GM23248 (cell line): ENCODE measurements at places on chromosomes 16 and 17. TPM values are rescaled to one million over a fixed set of nuclear protein-coding genes. Genes with fewer than 3 reads are reported as not detected.

DNA sequence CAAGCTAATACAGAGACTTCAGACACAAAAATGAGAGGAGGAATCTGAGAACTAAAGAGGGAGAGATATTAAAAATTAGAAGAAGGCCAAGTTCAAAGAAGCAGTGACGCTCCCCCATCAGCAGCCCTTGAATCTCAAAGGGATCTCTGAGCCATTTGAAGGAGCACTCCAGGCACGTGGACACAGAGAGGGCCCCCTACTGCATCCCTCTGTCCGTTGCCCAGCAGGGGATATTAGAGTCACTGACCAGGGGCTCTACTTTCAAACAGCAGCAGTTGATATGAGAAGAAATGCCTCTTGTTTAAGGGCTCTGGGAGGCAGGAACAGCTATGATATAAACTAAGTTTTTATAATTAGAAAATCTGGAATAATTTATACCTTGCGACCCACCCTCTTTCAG, 479.0 kb upstream of the SALL1 start:
- no peak for DNase-seq

GRCh38 chr17:36937001-36937958, at the start of gene LHX1:
Gene LHX1 (plus strand): TSS chr17:36937475. CDS start chr17:36938198, 723 bp downstream.
- DNase-seq = no peak

The PRSS36 gene
- total RNA-seq = 0.13 TPM in 1 of 2 replicates, not detected in the other

The PRPSAP1 gene
- 44.5 and 53.2 TPM in 2 replicates for total RNA-seq

DNA sequence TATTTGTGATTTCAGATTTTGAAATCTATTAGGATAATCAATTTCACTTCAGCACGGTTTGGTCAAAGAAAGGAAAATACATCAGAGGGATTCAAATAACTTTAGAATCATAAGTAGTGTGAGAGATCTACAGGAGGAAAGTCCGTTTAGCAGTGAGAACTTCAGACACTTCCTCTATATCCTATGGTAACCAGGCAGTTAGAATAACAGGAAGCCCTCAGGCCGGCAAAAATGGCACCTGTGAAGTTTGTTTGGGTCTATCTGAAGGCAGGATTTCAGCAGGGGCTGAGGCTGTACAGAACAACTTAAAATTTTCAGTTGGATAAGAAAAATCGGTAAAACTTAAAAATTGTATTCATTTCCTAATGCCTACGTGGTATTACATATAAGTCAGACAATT, 24.9 kb downstream of the KCNJ16 start:
- no peak for DNase-seq

The NGFR gene
- 0.25 and 0.43 TPM in 2 replicates for total RNA-seq

DNA sequence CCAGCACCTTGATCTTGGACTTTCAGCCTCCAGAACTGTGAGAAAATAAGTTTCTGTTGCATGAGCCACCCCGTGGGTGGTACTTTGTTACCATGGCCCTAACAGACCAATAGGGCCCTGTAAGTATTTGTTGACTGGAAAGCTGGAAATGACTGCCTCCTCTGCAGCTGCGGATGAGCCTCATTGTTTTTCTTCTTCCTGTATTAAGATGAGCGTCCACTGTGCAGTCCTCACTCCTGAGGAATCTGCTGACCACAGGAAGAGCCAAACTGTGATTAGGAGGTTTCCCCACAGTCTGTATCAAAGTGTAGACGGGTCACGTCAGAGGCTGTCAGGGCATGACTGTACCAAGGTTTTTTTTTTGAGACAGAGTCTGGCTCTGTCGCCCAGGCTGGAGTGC, 12.2 kb upstream of the AKTIP start:
- DNase-seq = peak; percentile 16

DNA sequence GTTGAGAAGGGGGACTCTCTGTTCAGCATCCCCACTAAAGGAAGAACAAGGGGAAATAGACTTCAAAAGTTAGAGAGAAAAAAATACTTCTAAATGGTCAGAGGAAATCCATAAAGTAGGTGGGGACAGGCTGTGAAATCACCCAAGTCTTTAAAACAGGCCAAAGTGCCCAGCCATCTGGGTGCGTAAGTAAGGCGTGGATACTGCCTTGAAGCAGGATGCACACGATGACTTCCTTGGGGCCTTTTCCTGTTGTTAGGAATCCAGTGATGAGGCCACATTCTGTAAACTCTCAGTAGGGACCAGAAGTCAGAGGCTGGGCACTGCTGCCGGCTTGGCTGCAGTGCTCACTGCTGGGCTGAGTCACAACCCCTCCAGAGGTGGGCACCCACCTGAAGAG, 9.2 kb downstream of the AXIN2 start:
- peak; percentile 32 for DNase-seq

The CCDC154 gene
- not detected in 2 replicates for total RNA-seq

- DNase-seq = no peak
Measured at GRCh38 chr16:89297156-89297874, 79.8 kb downstream of the ZNF778 start.

The MPHOSPH6 gene
- total RNA-seq = 18.1 and 34.9 TPM in 2 replicates

DNA sequence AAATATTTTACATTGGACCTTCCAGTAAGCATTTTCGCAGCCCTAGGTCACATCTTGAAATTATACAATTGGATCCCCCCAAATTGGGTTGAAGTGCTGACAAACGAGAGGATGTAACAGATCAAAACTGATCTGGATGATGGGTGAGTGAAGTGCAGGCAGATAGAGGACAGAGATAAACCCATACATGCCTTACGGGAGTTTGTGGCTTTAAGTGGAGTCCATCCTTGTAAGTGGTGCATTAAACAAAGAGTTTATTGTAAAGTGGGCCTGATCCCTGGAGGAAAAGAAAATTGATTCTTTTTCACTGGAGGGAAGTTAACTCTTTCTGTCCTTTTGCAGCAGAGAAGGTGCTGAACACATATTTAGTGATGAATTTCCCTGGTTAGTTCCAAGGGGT, 39.0 kb upstream of the KCNJ2 start:
- DNase-seq = no peak

GRCh38 chr17:35082073-35082657, 18.7 kb upstream of the RFFL start:
- DNase-seq = peak; percentile 87

- DNase-seq = no peak
Measured at GRCh38 chr16:1781254-1781653, 1.1 kb downstream of the SPSB3 start.

The TBC1D3D gene
- not detected in 2 replicates for total RNA-seq

- DNase-seq = peak; percentile 64
Measured at GRCh38 chr17:57949649-57950048, 5.6 kb downstream of the CUEDC1 start.

DNA sequence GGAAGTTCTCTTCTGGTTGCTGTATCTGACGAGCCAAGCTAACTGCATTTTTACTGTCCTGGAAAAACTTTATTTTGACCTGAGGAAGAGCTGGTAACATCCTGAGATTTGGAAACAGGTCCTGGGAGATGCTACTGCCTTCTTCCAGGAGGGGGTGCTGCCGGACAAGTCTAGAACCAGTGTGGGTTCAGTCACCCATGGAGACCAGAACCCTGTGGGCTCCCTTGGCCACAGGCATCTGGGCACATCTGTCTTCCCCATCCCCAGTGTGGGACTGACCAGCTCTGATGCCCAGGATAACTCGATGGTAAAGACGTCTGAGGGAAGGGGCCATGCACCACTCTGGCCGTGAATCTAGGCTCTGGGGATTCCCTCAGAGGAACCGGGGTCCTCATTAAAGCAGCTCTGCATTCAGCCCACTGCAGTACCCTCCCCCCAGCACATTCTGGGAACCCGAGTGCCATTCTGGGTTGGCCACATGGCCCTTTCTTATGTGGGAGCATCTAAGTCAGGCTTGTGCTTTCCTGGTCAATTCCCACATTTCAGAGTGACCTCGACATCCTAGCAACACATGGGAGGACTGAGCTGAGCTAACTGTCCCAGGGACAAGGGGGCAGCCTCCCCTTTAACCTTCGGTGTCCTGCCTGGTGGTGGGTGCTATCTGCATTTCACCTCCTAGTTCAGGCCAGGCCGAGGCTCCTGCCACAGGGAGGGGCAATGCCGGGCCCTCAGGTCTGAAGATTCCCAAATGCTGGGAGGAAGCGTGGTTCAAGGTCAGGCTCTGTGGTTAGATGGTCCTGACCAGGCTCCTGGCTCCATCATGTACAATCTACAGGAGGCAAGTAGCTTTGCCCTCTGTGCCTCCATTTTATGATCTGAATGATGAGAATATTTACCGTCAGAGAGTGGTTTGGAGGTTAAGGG, 6.4 kb downstream of the C16orf86 start:
- DNase-seq = peak; percentile 87

The CMTM2 gene
- not detected in 2 replicates for total RNA-seq

- peak; percentile 48 for DNase-seq
Measured at GRCh38 chr17:28928061-28928460, 23.3 kb downstream of the PHF12 start.

The CRYBA1 gene
- not detected in 2 replicates for total RNA-seq

GRCh38 chr17:74493331-74493833, 26.9 kb downstream of the CD300A start:
- DNase-seq = peak; percentile 82

DNA sequence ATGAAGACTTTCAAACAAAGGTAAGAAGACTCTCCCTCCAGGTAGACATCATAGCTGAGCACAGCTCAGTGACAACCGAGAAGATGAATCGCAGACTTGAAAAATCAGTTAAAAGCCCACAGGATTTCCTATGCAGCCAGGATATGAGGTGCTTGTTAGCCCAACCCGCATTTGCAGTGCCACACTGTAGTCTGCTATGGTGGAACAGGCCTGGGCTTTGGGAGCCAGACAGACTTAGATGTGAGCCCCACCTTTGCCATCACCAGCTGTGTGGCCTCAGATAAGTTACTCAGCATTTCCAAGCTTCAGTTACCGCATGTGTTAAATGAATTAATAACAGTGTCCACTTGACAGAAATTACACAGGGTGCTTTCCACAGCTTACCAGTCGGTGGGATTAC, 204.4 kb upstream of the HS3ST3A1 start:
- DNase-seq = no peak

GRCh38 chr17:61227866-61228265, 171.8 kb upstream of the TBX2 start:
- DNase-seq = no peak

DNA sequence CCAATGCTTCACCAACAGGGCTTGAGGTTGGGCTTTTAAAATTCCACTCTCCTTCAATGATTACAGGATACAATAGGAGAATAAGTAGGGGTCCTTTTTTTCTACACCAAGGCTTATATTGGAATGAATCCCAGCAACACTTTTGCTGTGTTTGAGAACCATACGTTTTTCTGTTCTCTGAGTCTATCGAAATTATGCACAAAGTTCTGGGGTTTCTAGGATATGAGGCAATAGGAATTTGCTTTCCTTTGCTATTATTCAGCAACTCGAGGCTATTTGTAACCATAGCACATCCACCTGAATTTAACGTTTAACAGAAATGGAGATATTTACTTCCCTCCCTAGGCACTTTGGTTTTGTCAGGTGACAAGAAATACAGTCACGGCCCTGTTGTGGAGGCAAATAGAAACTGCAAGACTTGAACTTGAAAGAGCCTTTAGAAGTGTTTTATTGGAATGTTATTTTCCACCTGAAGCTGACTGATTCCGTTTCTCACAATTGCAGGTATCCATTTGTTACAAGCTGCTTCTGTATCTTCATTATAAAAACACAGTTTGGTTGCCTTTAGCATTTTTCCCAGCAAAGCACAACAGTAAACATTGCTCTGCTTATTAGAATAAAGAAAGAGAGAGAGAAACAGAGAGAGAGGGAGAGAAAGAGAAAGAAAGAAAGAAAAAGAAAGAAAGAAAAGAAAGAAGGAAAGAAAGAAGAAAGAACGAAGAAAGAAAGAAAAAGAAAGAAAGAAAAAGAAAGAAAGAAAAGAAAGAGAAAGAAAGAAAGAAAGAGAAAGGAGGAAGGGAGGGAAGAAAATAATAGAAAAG, 109.6 kb downstream of the HS3ST3A1 start:
- DNase-seq = no peak

- DNase-seq = no peak
Measured at GRCh38 chr17:16938496-16939207, 33.3 kb downstream of the TNFRSF13B start.

DNA sequence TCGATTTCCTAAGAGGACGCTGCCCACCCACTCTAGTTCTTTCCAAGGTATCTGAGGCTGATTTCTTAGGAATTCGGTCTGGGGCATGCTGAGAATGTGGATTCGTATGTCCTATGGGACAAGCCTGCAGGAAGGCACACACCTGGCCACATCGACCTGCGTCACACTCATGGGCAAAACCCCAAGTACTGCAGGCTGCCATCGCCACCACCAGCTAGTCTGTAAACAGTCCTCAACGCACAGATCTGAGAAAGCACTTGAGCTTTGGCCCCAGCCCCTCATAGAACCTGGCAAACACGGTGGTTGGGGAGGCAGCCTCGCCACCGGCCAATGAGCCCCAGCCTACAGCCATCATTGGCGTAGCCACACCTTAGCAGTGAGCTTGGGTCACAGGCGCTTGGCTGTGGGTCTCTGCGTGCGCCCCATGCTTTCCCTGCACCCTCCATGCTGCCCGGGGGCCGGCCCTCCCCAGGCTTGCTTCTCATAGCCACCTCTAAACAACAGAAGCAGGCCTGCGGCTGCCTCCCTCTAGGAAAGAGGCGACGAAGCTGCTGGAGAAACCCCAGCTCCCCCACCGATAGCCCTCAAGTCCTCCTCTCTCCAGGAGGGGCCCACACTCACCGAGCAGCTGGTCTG, 75.1 kb downstream of the ZNF778 start:
- DNase-seq = no peak

- no peak for DNase-seq
Measured at GRCh38 chr16:85871756-85872155, 27.2 kb upstream of the IRF8 start.

DNA sequence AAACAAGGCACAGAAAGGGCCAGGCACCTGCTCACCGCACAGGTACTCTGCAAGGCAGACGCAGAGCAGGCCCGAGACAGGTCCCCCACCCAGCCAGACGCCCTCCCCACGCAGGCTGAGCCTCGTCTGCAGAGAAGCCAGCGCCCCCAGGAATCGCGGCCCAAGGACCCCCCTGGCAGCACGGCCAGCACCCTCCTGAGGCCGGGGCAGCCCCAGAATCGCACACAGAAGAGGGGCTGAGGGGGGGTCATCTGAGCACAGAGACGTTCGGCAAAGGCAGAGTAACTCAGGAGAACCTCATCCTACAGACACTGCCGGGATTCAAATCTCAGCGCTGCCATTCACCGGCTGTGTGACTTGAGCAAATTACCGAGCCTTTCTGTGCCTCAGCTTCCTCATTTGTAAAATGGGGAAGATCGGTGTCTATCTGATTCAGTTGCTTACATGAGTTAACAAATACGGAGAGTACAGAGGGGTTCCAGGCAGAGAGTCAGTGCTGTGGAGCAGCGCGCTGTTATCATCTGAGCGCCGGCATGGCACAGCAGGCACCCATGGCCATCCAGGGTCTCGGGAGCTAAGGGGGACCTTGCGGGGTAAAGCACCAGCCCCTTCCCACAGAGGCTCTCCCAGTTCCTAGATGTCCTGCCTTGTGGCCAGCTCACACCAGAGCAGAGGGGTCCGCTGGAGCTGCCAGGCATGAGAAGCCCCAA, 10.4 kb downstream of the EMC6 start:
- DNase-seq = no peak

The NOS2 gene
- total RNA-seq = not detected in 2 replicates

The ZSCAN10 gene
- not detected in 2 replicates for total RNA-seq

- peak; percentile 46 for DNase-seq
Measured at GRCh38 chr16:59478838-59479237, 744.7 kb upstream of the GOT2 start.

GRCh38 chr17:52276381-52277008, 118.0 kb upstream of the CA10 start:
- no peak for DNase-seq
